ENCODE measurements at places on chromosomes 6 and 20. TPM values are rescaled to one million over a fixed set of nuclear protein-coding genes. Genes with fewer than 3 reads are reported as not detected.

The GSTA2 gene
- not detected for total RNA-seq

The CPNE5 gene
- 24.3 TPM for total RNA-seq

The GTSF1L gene
- not detected for total RNA-seq

The RIPPLY2 gene
- total RNA-seq = not detected

The WFDC6 gene
- total RNA-seq = not detected

The EMILIN3 gene
- total RNA-seq = not detected

The FNDC1 gene
- total RNA-seq = 0.52 TPM

The ARMH2 gene
- 1.7 TPM for total RNA-seq

The C6orf52 gene
- 1.1 TPM for total RNA-seq

The LATS1 gene
- 33.7 TPM for total RNA-seq

DNA sequence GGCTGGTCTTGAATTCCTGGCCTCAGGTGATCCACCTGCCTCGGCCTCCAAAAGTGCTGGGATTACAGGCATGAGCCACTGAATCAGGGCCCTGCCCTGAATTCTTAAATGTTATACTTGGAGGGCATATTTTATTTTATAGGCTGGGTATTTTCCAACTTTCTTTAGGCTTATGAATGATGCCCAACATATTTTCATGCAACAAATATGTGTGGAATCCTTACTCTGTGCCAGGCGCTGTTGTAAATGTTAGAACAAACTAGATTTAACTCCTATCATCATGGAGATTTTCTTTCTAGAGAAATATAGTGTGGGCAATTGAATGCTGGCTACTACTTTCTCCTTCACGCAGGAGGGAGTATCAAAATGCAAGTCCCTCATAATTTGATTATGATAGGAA lies 71.2 kb downstream of the SAMD5 start:
- DNase-seq = no peak

GRCh38 chr6:14194976-14195375 lies 77.4 kb downstream of the CD83 start:
- DNase-seq = no peak

- no peak for DNase-seq
Measured at GRCh38 chr20:40757087-40757486, 68.1 kb upstream of the MAFB start.

DNA sequence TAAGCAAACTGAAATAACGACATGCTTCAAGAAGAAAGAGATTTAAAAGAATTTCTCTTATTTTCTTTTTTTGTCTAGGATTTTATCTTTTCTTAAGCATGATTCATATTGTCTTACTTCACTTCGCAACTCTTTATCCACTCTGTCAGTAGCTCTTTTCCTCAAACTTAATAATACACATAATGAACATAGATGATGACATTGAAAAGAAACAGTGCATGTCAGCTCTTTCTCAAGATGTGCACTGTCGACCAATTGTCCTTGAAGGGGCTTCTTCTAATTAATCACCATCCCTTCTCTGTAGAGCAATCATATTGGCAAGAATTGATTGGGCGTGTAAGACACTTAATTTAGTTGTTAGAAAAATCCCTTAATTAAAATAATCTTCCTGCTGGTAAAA lies 356.5 kb downstream of the EYS start:
- no peak for DNase-seq

DNA sequence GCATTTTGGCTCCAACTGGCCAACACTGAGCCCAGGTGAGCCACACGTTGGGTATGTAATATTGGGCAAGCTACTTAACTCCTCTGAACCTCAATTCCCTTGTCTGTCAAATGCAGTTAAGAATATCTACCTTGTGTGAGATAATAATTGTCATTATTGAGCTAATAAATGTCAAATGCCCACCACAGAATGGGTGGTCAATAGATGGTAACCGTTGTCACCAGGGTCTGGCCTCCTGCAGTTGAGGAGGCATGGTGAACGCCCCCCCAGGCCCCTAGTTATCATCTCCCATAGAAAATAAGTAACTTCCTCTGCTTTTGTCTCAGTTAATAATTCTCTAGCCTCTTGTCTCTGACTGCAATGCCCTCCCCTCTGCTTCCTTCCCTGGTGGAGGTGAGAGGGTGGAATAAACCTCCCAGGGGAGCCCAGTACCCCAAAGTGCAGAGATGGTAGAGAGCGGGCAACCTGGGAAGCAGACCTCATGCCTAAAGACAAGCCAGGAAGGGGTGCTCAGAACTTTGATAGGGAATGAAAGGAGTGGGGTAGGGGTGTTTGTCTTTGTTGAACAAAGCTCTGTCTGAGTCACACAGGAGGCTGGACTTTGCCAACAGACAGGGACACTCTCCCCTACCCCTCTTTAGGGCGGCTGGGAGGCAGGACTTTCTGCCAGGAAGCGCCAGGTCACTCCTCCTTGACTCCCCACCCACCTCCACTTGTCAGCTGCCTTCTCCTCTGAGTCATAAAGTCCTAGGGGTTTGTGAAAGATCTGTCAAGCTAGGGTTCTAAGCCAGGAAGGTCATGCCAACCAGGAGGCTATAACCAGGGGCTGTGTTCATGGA lies 1.3 kb upstream of the UNC5CL start:
- DNase-seq = no peak

- no peak for DNase-seq
Measured at GRCh38 chr20:35034145-35034544, 58.5 kb downstream of the TRPC4AP start.

GRCh38 chr20:12072954-12073264 lies 155.2 kb downstream of the BTBD3 start:
- no peak for DNase-seq

- DNase-seq = no peak
Measured at GRCh38 chr6:138923561-138923960, 64.5 kb downstream of the REPS1 start.

DNA sequence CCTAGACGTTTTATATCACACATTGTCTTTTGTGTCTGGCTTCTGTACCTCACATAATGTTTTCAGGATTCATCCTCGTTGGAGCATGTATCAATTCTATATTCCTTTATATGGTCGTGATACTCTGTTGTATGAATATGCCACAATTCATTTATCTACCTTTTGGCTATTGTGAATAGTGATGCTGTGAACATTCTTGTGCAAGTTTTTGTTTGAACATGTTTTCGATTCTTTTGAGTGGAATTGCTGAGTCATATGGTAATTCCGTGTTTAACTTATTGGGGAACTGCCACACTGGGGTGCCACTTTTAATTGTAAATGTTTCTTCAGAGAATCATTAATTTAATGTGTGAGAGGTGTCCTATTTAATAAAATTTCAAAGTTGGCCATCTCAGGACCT lies 101.2 kb downstream of the SLC35B3 start:
- DNase-seq = no peak

- DNase-seq = no peak
Measured at GRCh38 chr6:97705568-97705967, 422.6 kb upstream of the MMS22L start.

DNA sequence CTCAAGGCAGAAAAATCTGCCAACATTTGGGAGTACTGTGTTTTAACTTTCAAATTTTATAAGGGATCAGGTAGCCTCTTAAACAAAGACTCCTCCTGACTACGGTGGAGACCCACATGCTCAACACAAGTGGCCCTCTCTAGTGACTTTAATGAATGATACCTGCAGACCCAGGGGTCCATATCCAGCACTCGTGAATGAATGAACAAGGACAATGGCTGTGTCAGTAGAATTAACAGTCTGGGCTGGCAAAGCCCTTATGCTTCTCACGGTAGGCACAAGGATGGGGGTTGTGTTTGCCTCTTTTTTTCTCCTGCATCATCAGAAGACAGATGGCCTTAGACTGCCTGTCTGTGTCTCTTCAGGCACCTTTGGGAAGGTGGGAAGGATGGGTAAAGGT lies 112.6 kb upstream of the TRAF3IP2 start:
- DNase-seq = no peak

DNA sequence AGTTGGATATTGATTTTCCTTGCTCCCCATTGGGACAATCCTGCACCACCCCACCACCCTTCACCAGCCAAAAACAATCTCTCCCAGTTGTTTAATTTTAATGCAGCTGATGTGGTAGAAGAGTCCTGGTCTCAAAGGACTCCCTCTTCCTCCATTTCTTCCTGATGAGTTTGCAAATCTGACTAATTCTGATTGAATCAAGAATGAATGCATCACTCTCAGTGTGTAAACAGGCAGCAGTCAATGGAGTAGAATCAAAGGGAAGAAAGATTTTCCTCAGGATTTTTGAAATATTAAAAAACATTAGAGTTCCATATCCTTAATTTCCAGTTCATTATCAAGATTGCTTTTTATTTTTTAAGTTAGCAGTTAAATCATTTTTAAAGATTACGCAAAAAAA lies 54.0 kb downstream of the PLG start:
- DNase-seq = no peak

Measured in spleen (tissue), 13 donors.